ENCODE measurements at places on chromosomes 6 and 20.

GRCh38 chr20:52768694-52769093 is 203.5 kb upstream of the TSHZ2 start:
- DNase-seq, result no peak

DNA sequence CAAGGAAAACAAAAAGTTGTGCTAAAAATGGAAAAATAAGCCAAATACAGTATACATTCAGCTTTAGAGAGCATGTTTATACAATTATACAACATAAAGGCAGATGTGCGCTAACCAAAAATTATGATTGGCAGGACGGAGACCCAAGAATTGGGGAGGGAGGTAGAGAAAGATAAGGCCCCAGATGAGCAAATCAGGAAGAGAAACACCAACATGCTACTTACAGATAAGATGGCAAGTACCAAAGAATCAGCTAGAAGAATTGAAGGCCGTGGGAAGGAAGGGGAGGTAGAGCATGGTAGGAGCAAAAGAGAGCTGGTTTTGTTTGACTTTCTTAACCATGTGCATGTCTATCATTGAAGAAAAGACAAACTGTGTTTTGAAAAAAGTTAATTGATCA is 45.4 kb downstream of the PRND start:
- no peak for DNase-seq

- no peak for DNase-seq
Observed at GRCh38 chr6:129748901-129749748, 39.1 kb upstream of the ARHGAP18 start.

- no peak for DNase-seq
Observed at GRCh38 chr6:105545947-105546731, 143.3 kb upstream of the PREP start.

- no peak for DNase-seq
Observed at GRCh38 chr6:5044866-5045265, 40.3 kb upstream of the PPP1R3G start.

All from D721Med (cell line).